ENCODE measurements at places on chromosomes 11 and 22.

GRCh38 chr11:117199053-117199915 lies at the start of gene TAGLN:
TSS of gene TAGLN (plus strand) at chr11:117199370. CDS start at chr11:117203014, 3,644 bp downstream.
- peak; percentile 90 for DNase-seq
- peak within 1 kb of the TSS; percentile 85 for H3K27ac ChIP-seq
- H3K4me1 ChIP-seq: peaks cover 32% of the 10 kb centered on the region

GRCh38 chr11:61267437-61267841 lies 26.5 kb downstream of the PGA5 start:
- no peak for DNase-seq
- H3K27me3 ChIP-seq: no peaks in the 10 kb centered on the region
- H3K27ac ChIP-seq: no peak overlapping the region
- no peaks in the 10 kb centered on the region for H3K4me1 ChIP-seq
- H3K4me3 ChIP-seq: no peak overlapping the region

DNA sequence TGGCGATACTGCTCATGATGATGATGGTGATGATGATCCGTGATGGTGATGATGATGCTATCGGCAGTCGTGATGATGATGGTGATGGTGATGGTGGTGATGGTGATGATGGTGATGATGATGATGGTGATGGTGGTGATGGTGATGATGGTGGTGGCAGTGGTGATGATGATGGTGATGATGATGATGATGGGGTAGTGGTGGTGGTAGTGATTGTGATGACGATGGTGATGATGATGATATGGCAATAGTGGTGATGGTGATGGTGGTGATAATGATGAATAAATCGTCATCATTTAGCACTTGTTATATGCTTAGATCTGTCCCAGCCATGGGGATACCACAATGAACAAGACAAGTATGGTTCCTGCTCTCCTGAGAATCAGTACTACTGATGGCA lies 39.2 kb downstream of the SMIM38 start:
- no peaks in the 10 kb centered on the region for H3K36me3 ChIP-seq
- no peak overlapping the region for H3K27ac ChIP-seq
- H3K4me1 ChIP-seq: no peaks in the 10 kb centered on the region

- peak overlapping the region; percentile 99 for H3K27ac ChIP-seq
- H3K4me3 ChIP-seq: peak overlapping the region; percentile 73
- no peaks in the 10 kb centered on the region for H3K27me3 ChIP-seq
- no peaks in the 10 kb centered on the region for H3K4me1 ChIP-seq
- peak; percentile 84 for DNase-seq
Measured at GRCh38 chr11:28110108-28110820, 2.1 kb downstream of the METTL15 start.

- peaks cover 4% of the 10 kb centered on the region for H3K4me1 ChIP-seq
- no peak overlapping the region for H3K27ac ChIP-seq
- peak; percentile 44 for DNase-seq
- no peaks in the 10 kb centered on the region for H3K36me3 ChIP-seq
- H3K4me3 ChIP-seq: no peak overlapping the region
Measured at GRCh38 chr22:27213766-27214581, 556.6 kb downstream of the MIAT start.

GRCh38 chr11:48116437-48117228 lies 100.0 kb upstream of the OR4B1 start:
- H3K36me3 ChIP-seq: no peaks in the 10 kb centered on the region
- H3K27me3 ChIP-seq: no peaks in the 10 kb centered on the region
- no peaks in the 10 kb centered on the region for H3K4me1 ChIP-seq
- no peak overlapping the region for H3K4me3 ChIP-seq
- H3K27ac ChIP-seq: no peak overlapping the region
- no peak for DNase-seq

DNA sequence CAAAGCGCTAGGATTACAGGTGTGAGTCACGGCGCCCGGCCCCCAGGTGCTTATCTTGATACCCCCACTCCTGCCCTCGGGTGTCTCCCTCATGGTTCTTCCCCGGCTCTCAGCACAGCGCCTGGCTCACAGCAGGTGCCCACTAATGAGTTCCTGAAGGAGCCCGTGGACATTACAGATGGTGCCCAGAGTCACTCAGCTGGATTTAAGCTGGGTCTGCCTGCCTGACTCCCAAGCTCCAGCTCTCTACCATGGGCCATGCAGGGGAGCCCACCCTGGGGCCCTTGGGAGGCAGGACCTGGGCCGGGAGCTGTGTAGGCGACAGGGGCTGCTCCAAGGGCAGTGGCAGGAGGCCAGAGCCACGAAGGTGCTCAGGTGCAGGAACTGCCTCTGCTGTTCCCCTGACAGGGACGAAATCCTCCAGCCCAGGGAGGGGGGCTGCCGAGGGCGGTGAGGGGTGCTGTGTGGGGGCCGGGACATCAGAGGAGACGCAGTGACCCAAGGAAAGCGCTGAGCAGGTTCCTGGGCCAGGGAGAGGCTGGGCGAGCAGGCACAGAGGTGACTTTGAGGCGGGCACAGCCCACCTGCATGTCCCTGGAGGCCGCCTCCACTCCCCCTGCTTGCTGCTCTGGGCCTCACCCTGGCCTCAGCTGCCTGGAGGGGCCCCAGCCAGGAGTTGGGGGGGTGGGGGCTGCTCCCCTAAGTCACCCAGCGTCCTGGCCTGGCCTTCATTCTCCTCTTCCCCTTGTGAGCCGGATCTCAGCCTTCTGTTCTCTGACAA lies 14.6 kb upstream of the FLRT1 start:
- no peaks in the 10 kb centered on the region for H3K27me3 ChIP-seq
- H3K4me3 ChIP-seq: no peak overlapping the region
- no peaks in the 10 kb centered on the region for H3K36me3 ChIP-seq
- H3K4me1 ChIP-seq: no peaks in the 10 kb centered on the region
- no peak overlapping the region for H3K27ac ChIP-seq

DNA sequence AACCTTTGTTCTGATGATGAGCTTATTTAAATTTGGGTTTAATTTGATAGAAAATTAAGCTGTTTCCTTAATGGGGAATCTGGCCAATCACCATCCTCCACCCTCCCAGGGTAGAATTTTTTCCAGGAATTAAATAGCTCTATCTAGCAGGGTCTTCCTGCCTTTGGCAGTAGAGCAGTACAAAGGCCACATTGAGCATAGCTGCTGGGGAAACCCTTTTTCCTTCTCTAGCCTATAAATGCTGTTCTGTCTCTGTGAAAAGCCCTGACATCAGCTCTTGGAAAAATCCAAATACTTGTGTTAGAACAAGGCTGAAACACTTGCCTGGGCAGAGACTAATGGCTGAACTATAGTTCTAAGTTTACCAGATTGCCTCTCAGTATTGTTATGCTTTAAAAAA lies 55.1 kb downstream of the ARHGEF12 start:
- H3K27ac ChIP-seq: no peak overlapping the region
- H3K4me3 ChIP-seq: no peak overlapping the region
- no peak for DNase-seq
- H3K27me3 ChIP-seq: no peaks in the 10 kb centered on the region
- H3K4me1 ChIP-seq: peaks cover 3% of the 10 kb centered on the region
- H3K36me3 ChIP-seq: no peaks in the 10 kb centered on the region

DNA sequence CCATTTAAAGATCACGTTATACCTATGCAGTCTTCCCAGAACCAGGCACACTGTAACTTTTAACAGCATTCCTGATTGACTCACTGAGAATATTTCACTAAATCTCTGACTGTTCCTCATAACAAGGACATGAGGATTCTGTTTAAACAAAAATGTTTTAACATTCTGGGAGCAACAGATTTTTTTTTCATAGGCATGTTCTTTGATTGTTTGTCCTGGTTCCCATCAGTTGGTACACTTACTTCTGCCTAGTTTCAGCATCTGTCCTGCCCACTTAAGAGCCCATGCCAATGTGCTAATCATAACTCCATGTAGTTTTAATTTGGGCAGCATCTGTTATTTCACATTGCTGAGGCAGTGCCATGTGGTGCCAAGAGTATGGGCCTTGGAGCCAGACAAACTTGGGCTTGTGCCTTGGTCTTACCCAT lies 138.5 kb upstream of the CTSC start:
- H3K36me3 ChIP-seq: no peaks in the 10 kb centered on the region
- no peaks in the 10 kb centered on the region for H3K27me3 ChIP-seq
- H3K4me3 ChIP-seq: no peak overlapping the region
- no peak overlapping the region for H3K27ac ChIP-seq

GRCh38 chr11:46050003-46050461 lies 71.2 kb downstream of the PHF21A start:
- no peak overlapping the region for H3K27ac ChIP-seq
- H3K4me1 ChIP-seq: peaks cover 6% of the 10 kb centered on the region
- DNase-seq: peak; percentile 84
- no peak overlapping the region for H3K4me3 ChIP-seq
- H3K27me3 ChIP-seq: no peaks in the 10 kb centered on the region

GRCh38 chr22:25833091-25833490 lies 91.1 kb downstream of the MYO18B start:
- DNase-seq: no peak
- no peaks in the 10 kb centered on the region for H3K36me3 ChIP-seq

DNA sequence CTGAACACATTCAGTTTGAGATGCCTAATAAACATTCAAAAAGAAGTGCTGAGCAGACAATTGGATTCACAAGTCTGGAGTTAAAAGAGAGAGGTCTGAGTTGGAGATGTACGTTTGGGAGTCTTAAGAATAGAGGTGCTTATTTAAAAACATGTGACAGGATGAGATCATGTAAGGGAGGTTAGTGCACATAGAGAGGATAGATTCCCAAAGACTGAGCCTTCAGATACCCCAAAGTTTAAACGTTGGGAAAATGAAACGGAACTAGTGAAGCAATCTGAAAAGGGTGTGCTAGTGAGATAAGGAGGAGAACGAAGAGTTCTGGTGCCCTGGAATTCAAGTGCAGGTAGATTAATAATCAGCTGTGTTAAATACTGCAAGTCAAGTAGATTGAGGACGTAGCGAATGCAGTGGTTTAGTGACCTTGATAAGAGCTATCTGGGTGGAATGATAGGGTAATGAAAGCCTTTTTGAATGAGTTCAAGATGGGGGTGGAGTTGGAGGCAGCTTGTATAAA lies 63.7 kb downstream of the HIPK3 start:
- no peak overlapping the region for H3K4me3 ChIP-seq
- H3K36me3 ChIP-seq: no peaks in the 10 kb centered on the region
- no peak overlapping the region for H3K27ac ChIP-seq
- H3K27me3 ChIP-seq: no peaks in the 10 kb centered on the region
- DNase-seq: no peak

DNA sequence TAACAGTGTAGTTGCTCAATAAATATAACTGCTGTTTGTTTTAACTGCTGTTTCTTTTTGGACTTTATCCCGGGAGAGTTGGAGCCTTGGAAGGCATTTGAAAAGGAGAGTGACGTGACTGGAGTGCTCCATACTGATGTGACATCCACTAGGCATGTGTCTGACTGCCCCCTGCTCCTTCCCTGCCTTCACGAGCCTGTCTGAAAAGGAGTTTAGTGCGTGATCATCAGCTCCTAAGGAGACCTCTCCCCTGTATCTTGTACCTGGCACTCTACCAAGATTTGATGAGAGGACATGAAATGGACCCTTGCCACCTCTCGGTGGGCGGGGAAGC lies 22.9 kb downstream of the ZBTB16 start:
- H3K27me3 ChIP-seq: peaks cover 2% of the 10 kb centered on the region
- H3K27ac ChIP-seq: no peak overlapping the region
- peak; percentile 88 for DNase-seq
- H3K4me3 ChIP-seq: no peak overlapping the region
- no peaks in the 10 kb centered on the region for H3K4me1 ChIP-seq

DNA sequence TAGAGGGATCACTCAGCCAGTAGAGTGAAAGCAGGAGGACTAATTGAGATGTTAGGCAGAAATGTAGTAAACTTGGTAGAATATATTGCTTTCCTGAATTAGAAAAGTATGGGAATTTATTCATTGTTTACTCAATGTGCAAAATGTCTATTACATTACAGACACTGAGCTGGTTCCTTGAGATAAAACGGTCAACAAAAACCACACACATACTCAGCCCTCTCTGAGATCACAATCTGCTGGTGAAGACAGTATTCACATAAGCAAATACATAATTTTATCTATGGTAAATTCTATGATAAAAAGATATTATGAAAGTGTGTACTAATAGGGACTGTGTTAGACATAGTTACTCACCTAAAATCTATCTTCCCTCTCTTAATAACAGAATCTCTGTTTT lies 833.5 kb downstream of the KCNA4 start:
- no peaks in the 10 kb centered on the region for H3K36me3 ChIP-seq
- no peak overlapping the region for H3K27ac ChIP-seq
- DNase-seq: peak; percentile 28
- no peaks in the 10 kb centered on the region for H3K27me3 ChIP-seq

- H3K27ac ChIP-seq: peak overlapping the region; percentile 95
- H3K4me3 ChIP-seq: peak overlapping the region; percentile 85
- peaks cover 19% of the 10 kb centered on the region for H3K4me1 ChIP-seq
- peak; percentile 98 for DNase-seq
Measured at GRCh38 chr11:73308961-73309919, 1.2 kb downstream of the ARHGEF17 start.

DNA sequence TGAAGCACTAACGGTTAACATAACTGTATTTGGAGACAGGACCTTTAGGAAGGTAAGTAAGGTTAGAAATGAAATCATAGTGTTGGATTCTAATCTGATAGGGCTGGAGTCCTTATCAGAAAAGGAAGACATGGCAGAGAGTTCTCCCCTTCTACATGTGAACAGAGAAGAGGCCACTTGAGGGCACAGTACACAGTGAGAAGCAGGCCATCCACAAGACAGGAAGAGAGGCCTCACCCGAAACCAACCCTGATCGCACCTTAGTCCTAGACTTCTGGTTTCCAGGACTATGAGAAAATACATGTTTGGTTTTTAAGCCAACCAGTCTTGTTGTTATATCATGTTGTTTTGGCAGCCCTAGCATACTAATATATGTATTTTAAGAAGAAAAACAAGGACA lies 170.0 kb downstream of the LRRC4C start:
- H3K4me1 ChIP-seq: no peaks in the 10 kb centered on the region
- no peak overlapping the region for H3K27ac ChIP-seq
- H3K4me3 ChIP-seq: no peak overlapping the region
- H3K36me3 ChIP-seq: no peaks in the 10 kb centered on the region
- no peak for DNase-seq

GRCh38 chr11:110279881-110280280 lies 16.5 kb downstream of the RDX start:
- no peak overlapping the region for H3K27ac ChIP-seq
- H3K4me1 ChIP-seq: no peaks in the 10 kb centered on the region
- H3K4me3 ChIP-seq: no peak overlapping the region
- H3K36me3 ChIP-seq: no peaks in the 10 kb centered on the region

- H3K4me3 ChIP-seq: no peak overlapping the region
- H3K27me3 ChIP-seq: no peaks in the 10 kb centered on the region
- H3K27ac ChIP-seq: no peak overlapping the region
- H3K4me1 ChIP-seq: no peaks in the 10 kb centered on the region
Measured at GRCh38 chr11:132349811-132350733, 979.7 kb downstream of the NTM start.

- peaks cover 3% of the 10 kb centered on the region for H3K4me1 ChIP-seq
- H3K27ac ChIP-seq: no peak overlapping the region
- H3K36me3 ChIP-seq: no peaks in the 10 kb centered on the region
- DNase-seq: peak; percentile 13
- H3K27me3 ChIP-seq: no peaks in the 10 kb centered on the region
Measured at GRCh38 chr11:108666373-108666772, 1.5 kb downstream of the DDX10 start.

GRCh38 chr11:11977206-11977938 lies 31.1 kb downstream of the DKK3 start:
- H3K4me3 ChIP-seq: no peak overlapping the region
- peaks cover 75% of the 10 kb centered on the region for H3K4me1 ChIP-seq
- H3K36me3 ChIP-seq: peaks cover 3% of the 10 kb centered on the region
- H3K27me3 ChIP-seq: no peaks in the 10 kb centered on the region

GRCh38 chr11:82732348-82732733 lies 1.3 kb downstream of the FAM181B start:
- no peaks in the 10 kb centered on the region for H3K4me1 ChIP-seq
- DNase-seq: no peak
- H3K4me3 ChIP-seq: no peak overlapping the region
- H3K36me3 ChIP-seq: no peaks in the 10 kb centered on the region
